ENCODE measurements at places on chromosomes 12 and 14. TPM values are rescaled to one million over a fixed set of nuclear protein-coding genes. Genes with fewer than 3 reads are reported as not detected.

SETD3 gene
- total RNA-seq = 13.4 TPM

BMP4 gene
- total RNA-seq = 62.4 TPM

SSTR1 gene
- total RNA-seq = 0.50 TPM

LTB4R gene
- 10.3 TPM for total RNA-seq

GRCh38 chr12:87368259-87368658 is 660.9 kb downstream of the C12orf50 start:
- H3K27me3 ChIP-seq = no peaks in the 10 kb centered on the region
- no peaks in the 10 kb centered on the region for H3K36me3 ChIP-seq
- H3K27ac ChIP-seq = no peak overlapping the region

DNA sequence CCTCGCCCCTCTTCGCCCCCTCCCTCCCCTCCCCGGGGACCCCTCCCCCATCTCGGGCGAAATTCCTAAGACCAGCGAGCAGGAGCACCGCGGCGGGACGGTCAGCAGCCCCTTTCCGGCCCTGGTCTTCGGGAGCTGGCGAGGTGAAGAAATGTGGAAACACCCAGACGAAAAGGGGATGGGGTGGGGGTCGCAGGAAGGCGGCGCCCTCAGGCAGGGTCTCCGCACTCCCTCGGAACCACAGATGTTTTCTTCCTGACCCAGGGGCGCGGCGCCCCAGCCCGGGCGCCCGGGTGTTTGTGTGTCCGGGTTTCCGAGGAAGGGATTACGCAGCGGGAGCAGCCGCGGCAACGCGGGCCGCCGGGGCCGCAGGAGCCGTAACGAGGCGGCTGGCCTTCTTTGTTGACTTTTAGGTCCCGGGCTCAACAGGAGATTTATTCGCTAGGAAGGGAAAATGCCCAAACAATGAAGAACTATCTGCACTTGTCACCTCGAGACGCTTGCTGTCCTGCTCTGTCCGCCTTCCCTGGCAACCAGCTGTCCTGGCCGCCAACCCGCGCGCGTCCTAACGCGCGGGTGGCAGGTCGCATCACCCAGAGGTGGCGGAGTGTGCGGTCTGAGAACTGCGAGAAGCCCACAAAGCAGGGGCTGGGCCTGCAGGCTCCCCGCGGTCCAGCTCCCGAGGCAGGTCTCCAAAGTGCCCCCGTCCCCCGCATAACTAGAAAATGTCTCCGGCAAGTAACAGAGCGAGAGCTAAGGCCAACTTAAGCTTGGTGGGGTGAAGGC is 7.0 kb downstream of the FOXA1 start:
- peak overlapping the region; percentile 99 for H3K27ac ChIP-seq
- peaks cover 21% of the 10 kb centered on the region for H3K36me3 ChIP-seq
- H3K4me3 ChIP-seq = peak overlapping the region; percentile 94
- H3K4me1 ChIP-seq = peaks cover 19% of the 10 kb centered on the region
- no peak for DNase-seq
- H3K27me3 ChIP-seq = no peaks in the 10 kb centered on the region

GRCh38 chr12:116382686-116383530 is 105.4 kb upstream of the MED13L start:
- H3K4me3 ChIP-seq = no peak overlapping the region
- no peaks in the 10 kb centered on the region for H3K36me3 ChIP-seq
- H3K27ac ChIP-seq = no peak overlapping the region
- no peaks in the 10 kb centered on the region for H3K27me3 ChIP-seq

GRCh38 chr14:77026930-77027537 is 1.5 kb downstream of the IRF2BPL start:
- peak overlapping the region; percentile 88 for H3K27ac ChIP-seq
- peaks cover 59% of the 10 kb centered on the region for H3K4me1 ChIP-seq

GRCh38 chr14:39005044-39005880 is 97.8 kb downstream of the SEC23A start:
- H3K27ac ChIP-seq = no peak overlapping the region
- H3K36me3 ChIP-seq = no peaks in the 10 kb centered on the region
- H3K4me3 ChIP-seq = no peak overlapping the region
- DNase-seq = no peak
- H3K27me3 ChIP-seq = no peaks in the 10 kb centered on the region
- H3K4me1 ChIP-seq = no peaks in the 10 kb centered on the region

- no peaks in the 10 kb centered on the region for H3K36me3 ChIP-seq
- no peak for DNase-seq
- H3K27me3 ChIP-seq = peaks cover 8% of the 10 kb centered on the region
- H3K4me3 ChIP-seq = no peak overlapping the region
Measured at GRCh38 chr14:88289996-88290395, 33.1 kb downstream of the KCNK10 start.

DNA sequence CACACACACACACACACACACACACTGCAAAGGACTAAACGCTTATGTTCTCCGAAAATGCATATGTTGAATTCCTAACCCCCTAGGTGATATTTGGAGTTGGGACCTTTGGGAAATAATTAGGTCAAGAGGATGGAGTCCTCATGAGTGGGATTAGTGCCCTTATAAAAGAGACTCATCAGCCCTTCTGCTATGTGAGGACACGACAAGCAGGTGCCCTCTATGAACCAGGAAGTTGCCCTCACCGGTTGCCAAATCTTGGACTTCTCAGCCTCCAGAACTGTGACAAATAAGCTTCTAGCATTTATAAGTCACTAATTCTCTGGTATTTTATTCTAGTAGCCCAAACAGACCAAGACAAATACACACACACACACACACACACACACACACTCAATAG is 20.7 kb upstream of the TCP11L2 start:
- no peak overlapping the region for H3K4me3 ChIP-seq
- no peaks in the 10 kb centered on the region for H3K36me3 ChIP-seq
- no peak overlapping the region for H3K27ac ChIP-seq
- no peaks in the 10 kb centered on the region for H3K27me3 ChIP-seq
- no peak for DNase-seq

- H3K4me3 ChIP-seq = no peak overlapping the region
- H3K27me3 ChIP-seq = no peaks in the 10 kb centered on the region
- H3K27ac ChIP-seq = no peak overlapping the region
- peaks cover 56% of the 10 kb centered on the region for H3K4me1 ChIP-seq
Measured at GRCh38 chr14:68403191-68404145, 389.4 kb downstream of the ZFP36L1 start.
